ENCODE measurements at places on chromosomes 1 and 21.

GRCh38 chr1:35559317-35559944 lies 1.8 kb downstream of the NCDN start:
- no peak for DNase-seq

DNA sequence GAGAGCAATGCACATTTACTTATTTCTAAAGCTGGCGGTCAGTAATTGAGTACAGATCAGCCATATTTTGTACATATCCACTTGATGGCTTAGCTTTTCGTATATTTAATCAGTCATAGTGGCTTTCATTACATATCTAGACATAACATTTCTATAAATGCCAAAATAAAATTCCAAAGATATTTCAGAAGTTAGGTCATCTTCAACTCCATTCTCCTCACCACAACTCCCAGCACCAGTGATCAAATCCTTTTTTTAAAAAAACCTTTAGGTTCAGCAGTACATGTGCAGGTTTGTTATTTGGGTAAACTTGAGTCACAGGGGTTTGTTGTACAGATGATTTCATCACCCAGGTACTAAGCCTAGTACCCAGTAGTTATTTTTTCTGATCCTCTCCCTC lies 53.9 kb upstream of the GNG4 start:
- peak; percentile 61 for DNase-seq

GRCh38 chr1:50262436-50262835 lies 153.7 kb downstream of the ELAVL4 start:
- no peak for DNase-seq

GRCh38 chr1:216464489-216464888 lies 41.2 kb upstream of the USH2A start:
- DNase-seq = peak; percentile 88

DNA sequence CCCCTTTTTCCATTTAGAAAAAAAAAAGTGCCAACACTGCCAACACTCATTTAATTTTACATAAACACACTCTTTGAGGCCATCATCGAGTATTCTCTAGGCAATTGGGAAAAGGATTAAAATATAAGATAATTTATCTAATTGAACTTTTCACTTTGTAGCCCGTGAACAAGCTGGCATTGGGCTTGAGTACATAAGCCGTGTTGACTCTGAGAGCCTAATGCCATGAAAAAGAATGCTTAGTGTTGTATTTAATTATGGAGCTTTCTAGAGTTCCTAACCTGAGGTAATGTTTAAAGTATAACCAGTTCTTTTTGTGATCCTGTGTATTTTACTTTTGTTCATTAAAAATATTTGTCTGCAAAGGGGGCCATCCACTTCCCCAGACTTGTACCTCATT lies 193.8 kb downstream of the LYPLAL1 start:
- no peak for DNase-seq

DNA sequence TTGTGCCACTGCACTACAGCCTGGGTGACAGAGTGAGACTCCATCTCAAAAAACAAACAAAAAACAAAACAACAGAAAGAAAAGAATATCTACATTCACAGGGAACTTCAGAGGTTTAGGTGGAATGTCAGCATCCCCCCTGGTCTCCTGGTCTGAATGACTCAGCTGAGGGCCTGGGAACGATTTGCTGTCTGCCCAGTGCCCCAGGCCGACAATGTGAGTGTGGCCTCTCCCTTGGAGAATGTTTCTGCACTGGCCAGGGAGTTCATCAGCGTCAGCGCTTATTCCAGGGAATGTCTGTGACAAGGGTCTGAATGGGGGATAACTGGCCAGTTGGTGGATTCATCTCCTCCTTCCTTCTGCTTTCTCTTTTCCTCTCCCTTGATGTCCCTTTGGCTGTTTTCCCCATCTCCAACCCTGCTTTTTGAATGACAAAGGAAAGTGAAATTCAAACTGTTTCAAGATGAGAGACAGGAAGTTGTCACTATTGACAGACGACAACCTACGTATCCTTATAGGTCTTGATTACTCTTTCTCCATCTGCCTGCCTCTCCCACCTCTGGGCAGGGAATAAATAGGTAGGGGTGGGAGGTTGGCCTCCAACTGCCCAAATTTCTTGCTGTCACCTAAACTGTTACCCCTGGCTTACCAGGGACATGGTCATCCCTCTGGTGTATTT lies 213.1 kb downstream of the HHAT start:
- no peak for DNase-seq

DNA sequence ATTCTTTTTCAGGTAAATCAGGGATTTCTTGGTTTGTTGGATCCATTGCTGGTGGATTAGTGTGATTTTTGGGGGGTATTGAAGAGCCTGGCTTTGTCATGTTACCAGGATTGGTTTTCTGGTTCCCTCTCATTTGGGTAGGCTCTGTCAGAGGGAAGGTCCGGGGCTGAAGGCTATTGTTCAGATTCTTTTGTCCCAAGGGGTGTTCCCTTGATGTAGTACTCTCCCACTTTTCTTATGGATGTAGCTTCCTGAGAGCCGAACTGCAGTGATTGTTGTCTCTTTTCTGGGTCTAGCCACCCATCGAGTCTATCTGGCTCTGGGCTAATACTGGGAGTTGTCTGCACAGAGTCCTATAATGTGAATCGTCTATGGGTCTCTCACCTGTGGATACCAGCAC lies 17.6 kb upstream of the CCSAP start:
- DNase-seq = no peak

DNA sequence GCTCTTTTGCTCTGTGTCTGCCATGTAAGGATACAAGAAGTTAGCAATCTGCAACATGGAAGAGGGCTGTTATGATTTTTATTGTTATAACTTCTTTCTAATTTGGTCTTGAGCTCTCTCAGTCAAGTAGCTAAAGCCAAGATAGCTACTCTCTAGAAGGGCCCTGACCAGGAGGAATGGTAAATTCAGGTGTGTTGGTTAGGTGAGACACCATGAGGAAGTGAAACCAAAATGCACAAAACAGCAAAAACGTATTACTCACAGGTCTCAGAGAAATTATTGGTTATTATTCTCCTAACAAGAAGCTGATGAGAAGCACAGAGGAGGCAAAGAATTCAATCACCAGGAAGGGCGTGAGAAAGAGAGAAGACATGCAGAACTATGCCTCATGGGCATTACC lies 51.8 kb upstream of the INSL5 start:
- no peak for DNase-seq

- DNase-seq = no peak
Observed at GRCh38 chr1:153956997-153957715, 1.3 kb downstream of the CRTC2 start.
